ENCODE measurements at places on chromosomes 2 and 18.

GRCh38 chr2:119190321-119191111, 32.0 kb upstream of the C1QL2 start:
- no peak for DNase-seq

- no peak for DNase-seq
Observed at GRCh38 chr18:35026407-35027061, 14.7 kb upstream of the MAPRE2 start.

DNA sequence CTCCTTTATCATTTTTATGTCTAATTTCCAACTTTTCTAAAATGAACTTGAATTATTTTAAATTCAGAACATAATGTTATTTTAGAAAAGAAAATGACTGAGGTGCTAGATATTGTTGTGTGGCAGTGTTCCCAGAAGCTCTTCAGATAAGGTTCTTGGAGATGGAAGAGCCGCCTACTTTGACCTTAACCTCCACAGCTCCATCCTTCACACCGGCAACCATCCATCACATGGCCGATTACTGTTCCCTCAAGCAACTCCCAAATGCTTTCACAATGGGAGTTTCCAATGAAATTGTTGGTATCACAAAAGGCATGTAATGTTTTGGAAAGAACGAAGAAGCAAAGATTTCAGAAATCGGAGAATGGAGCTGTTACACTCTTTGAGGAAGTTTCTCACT, 193.9 kb upstream of the SALL3 start:
- DNase-seq = no peak

DNA sequence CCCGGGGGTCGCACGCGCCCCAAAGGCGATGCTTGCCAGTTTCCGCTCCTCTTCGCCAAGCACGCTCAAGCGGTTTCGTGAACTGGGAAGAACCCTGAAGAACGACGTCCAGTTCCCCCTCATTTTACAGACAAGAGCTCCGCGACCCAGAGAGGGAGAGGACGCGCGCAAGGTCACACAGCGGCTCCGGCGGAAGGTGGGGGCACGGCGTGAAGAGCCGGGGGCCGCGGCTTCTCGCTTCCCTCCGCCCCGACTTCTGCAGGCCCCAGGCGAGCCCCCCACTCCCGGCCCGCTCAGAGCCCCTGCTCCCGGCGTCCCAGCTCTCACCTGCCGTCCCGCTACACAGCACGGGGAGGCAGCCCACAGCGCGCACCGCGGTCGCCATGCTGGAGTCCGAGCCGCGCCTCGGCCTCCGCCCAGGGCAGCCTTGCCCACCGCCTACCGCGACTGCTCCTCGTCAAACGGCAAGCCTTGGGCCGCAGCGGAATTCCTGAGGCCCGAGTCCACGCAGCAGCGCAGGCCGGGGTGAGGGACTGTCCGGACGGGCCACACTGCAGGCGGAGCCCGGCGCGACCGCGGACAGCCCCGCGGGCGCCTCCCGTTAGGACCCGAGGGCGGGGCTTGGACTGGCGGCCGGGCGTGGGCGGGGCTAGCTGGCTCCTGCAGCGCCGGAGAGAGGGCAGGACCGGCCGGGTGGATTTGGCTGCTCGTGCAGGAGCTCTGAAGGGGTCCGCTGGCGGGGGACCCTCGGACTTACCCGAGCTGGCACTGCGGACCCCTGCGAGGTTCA, at the start of gene MRPS5:
TSS of gene MRPS5 (minus strand) at position 402 of the 790 bp plus-strand sequence. CDS start at position 385, 17 bp downstream.
- DNase-seq = peak; percentile 95

DNA sequence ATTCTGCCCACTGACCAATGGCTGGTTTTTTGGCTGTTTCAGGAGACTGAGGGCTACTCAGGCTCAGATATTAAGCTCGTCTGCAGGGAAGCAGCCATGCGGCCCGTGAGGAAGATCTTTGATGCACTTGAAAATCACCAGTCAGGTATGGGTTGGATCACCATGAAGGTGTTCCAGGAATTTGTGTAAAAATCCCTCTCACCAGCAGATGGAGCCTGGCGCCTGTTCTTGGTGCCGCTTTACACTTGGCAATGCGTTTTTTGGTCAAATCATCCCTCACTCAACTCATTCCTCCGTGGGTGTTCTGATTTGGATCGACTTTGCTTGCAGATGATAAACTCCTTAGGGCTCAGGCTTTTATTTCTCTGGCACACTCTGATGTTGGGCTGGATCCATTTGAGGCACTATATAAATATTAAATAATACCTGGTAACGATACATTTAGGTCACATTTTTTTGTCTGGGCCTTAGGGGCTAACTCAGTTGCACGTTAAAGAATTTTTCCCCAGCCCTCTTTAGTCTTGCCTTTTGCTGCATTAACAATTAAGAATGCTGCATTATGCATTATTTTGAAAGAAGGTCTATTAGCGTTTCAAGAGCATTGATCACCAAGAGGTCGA, 50.0 kb downstream of the HDHD2 start:
- peak; percentile 67 for DNase-seq

- DNase-seq = no peak
Observed at GRCh38 chr2:20222769-20223406, 2.0 kb downstream of the SDC1 start.

- no peak for DNase-seq
Observed at GRCh38 chr2:63399156-63399555, 189.1 kb downstream of the WDPCP start.

DNA sequence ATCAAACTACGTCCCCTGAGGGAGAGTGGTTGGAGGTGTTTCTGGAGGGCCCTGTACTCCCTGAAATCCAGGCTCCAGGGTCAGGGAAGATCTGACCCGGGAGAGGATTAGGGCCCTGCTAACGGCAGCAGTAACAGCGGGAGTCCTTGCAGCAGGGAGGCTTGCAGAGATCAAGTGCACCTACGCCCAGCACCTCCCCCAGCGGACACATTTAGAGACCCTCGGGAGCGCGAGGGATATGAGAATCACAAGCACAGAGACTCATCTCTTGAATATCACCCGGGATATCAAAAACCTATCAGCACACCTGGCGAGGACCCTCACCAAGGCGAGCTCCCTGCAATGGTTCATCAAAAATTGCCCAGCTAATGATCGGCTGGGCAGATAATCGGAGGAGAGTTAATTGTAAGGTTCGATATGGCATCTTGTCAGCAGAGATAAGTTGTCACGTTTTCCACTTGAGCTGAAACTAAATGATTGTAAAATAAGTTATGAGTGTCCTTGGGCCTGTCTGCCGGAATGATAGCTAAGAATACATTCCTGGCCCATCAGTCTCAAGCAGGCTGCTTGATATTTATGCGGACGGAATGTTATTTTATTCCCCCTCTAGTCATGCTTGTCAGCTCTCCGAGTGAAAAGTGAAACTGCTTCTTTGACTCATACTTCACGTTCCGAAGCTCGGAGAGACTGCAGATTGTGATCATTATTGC, 209.8 kb downstream of the GBX2 start:
- DNase-seq = no peak

GRCh38 chr18:23673725-23674124, 11.0 kb upstream of the ANKRD29 start:
- no peak for DNase-seq

- DNase-seq = no peak
Observed at GRCh38 chr2:201794294-201794693, 12.0 kb upstream of the CDK15 start.

DNA sequence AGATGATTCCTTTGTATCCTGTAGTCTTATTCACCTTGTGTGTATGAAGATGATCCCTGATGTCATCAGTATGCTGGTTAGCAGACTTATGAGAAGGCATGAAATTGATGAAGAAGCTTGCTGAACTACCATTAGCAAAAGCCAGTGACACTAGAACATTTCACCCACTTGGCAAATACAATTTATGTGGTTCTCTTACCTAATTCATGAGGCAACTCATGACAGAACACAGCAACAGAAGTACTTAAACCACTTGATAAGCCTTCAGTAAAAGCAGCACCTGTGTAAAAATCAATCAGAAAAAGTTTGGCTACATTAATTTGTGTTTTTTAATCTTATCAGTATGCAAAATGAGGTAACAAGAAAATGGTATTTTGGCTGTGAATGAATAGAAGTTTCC, 16.8 kb downstream of the SLC39A6 start:
- no peak for DNase-seq

GRCh38 chr18:74163019-74163660, 14.8 kb downstream of the TIMM21 start:
- no peak for DNase-seq

DNA sequence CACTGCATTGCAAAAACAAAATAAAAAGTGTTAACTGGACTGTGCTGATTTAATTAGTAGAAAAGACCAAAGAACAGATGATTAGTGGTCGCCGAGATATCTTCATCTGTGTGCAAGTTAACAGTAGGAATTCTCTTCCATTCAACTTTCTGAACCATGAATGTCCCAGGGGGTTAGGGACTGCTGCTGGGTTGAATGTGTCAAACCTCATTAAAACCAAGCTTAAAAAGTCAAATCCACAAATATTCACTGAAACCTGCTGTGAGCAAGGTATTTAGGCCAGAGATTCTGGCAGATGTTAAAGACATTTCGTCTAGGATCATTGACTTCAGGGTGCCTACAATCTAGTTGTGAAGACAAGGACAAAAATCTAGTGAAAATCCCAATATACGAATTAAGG, 58.7 kb downstream of the STPG4 start:
- no peak for DNase-seq

DNA sequence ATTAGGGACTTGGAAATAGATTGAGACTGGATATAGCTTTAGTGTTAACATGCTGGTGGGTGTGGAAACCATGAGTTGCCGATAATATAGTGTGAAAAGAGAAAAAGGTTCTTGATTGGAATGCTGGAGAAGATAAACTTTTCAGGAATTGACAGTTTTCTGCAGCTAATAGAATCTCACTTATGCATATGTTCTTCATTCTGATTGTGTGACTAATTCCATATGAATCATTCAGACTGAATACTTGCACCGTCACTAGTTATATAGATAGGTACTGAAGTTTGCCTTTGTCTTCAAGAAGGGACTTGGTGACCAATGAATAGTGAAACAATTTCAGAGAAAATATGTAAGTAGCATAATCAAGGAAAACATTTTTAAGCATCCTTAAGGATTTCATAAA, 225.7 kb upstream of the FOSL2 start:
- DNase-seq = no peak

- no peak for DNase-seq
Observed at GRCh38 chr2:48991415-48992131, 162.7 kb downstream of the FSHR start.

DNA sequence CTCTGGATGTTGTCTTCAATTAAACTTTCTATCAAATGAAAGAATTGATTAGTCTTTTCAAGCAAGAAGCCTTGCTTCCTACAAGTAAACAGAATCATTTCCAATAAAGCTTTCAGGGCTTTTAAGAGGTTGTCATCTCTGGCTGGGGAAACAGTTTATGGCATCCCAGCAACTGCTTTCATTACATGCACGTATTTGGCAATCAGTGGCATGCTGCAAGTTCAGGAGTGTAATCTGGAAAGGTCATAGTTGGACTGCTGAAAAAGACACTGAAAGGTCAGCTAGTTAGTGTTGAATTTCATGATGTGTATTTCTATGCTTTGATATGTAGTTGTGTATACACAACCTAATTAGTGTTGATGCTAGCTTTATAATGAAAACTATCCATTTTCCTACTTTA, 332.9 kb downstream of the DSC3 start:
- DNase-seq = no peak

DNA sequence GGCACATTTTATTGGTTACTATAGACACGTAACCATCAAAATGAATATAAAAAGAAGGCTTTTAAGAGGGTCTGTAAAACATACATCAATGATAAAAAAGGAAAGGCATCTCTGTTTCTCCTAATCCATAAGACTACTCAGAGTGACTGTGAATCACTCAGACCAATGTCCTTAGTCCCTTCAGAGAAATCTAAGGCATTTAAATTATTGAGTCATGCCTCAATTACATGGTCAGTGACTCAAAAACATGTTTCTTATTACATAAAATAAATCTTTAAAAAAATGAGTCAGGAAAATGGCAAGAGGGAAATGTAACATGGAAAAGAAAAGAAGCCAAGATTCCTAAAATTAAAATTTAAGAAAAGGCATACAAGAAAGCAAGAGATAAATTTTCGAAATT, 146.6 kb downstream of the ERBB4 start:
- DNase-seq = no peak

- no peak for DNase-seq
Observed at GRCh38 chr2:163878718-163879117, 142.9 kb upstream of the FIGN start.

GRCh38 chr18:50143886-50144285, 51.1 kb downstream of the MYO5B start:
- no peak for DNase-seq

GRCh38 chr2:1866402-1867111, 122.2 kb upstream of the PXDN start:
- DNase-seq = no peak

- no peak for DNase-seq
Observed at GRCh38 chr2:85756822-85757435, 3.1 kb downstream of the ATOH8 start.

- DNase-seq = no peak
Observed at GRCh38 chr18:4399929-4400328, 55.2 kb downstream of the DLGAP1 start.

DNA sequence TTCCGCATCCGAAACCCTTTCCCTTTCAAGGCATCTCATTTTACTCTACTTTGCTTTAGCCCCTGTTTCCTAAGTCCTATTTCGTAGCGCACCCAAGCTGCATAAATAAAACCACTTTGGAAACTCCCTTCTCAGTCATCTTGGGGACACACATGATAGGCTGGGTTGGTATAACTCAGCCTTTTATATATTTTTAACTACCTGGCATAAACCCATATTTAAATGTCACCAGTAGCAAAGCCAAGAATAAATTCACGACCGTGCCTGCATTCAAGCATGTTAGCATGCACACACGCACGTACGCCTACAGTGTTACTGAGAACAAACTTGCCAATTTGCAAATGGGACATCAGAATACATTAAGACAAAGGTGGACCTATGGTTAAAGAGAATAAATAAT, 564.7 kb upstream of the PIK3C3 start:
- DNase-seq = no peak

DNA sequence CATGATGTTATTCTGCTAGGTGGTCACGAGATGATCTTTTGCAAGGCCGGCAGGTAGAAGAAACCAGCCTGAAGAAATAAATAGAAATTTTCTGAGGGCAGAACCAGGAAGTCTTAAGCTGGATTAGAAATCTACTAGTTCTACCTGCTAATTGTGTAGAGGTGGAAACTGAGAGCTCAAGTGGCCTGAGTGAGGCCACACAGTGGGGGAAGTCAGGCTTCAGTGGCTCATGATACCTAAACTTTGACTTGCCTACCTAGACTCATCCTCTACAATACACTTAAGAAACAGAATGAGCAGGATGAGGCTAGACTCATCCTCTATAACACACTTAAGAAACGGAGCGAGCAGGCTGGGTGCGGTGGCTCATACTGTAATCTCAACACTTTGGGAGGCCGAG, 134.9 kb upstream of the NDUFV2 start:
- no peak for DNase-seq

GRCh38 chr2:218471036-218471435, 52.1 kb downstream of the VIL1 start:
- DNase-seq = no peak

GRCh38 chr2:193409951-193410350, 1215.2 kb upstream of the TMEFF2 start:
- DNase-seq = no peak

- DNase-seq = no peak
Observed at GRCh38 chr2:58899692-58900091, 658.6 kb upstream of the FANCL start.

- no peak for DNase-seq
Observed at GRCh38 chr18:56327191-56327885, 311.1 kb downstream of the TXNL1 start.

GRCh38 chr2:189217541-189217940, 38.0 kb upstream of the COL5A2 start:
- no peak for DNase-seq

Measured in right forelimb (tissue), 1 donor.